Activated CD8-positive, alpha-beta T cell treated with anti-CD3 and anti-CD28 coated beads, Interleukin-2, amount 10 ng/mL, durations not matched to agents 7 days and 5 days (primary cell): ENCODE measurements at places on chromosomes 6 and 20.

DNA sequence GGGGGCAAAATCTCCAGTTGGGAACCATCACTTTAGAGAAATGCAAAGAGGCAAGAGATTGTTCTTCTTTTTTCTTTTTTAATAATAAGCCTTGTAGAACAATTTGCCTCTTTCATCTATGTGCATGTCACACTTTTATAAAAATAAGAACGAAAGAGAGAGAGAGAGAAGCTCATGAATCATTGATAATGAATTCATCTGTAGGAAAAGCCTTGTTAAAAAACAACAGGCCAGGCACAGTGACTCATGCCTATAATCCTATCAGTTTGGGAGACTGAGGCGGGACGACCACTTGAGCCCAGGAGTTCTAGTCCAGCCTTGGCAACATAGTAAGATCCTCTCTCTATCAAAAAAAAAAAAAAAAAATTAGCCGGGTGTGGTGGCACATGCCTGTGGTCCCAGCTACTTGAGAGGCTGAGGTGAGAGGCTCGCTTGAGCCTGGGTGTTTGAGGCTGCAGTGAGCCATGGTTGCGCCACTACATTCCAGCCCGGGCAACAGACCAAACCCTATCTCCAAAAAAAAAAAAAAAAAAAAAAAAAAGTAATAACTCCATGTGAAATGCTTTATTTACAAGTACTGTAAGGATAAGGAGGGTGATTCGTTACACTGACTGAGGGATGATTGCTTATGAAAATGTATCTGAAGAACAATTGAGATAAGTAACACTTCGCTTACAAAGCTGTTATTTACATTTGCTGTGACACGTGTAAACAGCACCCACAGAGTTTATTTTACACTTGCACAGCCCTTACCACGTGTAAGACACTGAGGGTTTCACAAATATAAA lies 6.0 kb downstream of the CCN5 start:
- DNase-seq = no peak
- no peaks in the 10 kb centered on the region for H3K27me3 ChIP-seq
- H3K4me3 ChIP-seq = no peak overlapping the region
- H3K4me1 ChIP-seq = peaks cover 4% of the 10 kb centered on the region
- H3K36me3 ChIP-seq = no peaks in the 10 kb centered on the region

GRCh38 chr20:16027686-16028085 lies 545.6 kb downstream of the KIF16B start:
- no peaks in the 10 kb centered on the region for H3K27me3 ChIP-seq
- H3K4me3 ChIP-seq = no peak overlapping the region
- no peak overlapping the region for H3K27ac ChIP-seq

GRCh38 chr6:168559574-168560098 lies 118.7 kb downstream of the SMOC2 start:
- H3K27ac ChIP-seq = no peak overlapping the region
- no peak for DNase-seq
- H3K27me3 ChIP-seq = no peaks in the 10 kb centered on the region
- no peaks in the 10 kb centered on the region for H3K4me1 ChIP-seq

DNA sequence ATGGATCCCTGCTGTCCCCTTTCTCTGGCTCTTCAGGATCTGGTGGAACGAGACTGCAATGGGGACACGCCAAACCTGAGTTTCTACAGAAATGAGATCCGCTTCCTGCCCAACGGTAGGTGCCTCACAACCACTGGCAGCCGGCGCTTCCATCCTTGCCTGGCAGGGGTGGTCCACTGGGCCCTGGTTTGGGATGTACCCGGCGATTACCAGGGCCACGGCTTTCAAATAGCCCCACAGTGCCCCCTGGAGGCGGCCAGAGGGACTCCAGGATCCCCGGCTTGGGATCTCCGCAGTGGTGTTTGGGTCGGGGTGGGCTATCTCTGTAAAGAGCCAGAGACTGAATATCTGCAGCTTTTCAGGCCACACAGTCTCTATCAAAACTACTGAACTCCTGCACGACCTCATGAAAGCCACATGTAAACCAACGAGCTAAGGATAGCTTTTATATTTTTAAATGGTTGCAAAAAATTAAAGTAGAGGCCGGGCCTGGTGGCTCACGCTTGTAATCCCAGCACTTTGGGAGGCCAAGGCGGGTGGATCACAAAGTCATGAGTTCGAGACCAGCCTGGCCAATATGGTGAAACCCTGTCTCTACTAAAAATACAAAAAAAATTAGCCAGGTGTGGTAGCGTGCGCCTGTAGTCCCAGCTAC lies 3.7 kb downstream of the OGFR start:
- peaks cover 31% of the 10 kb centered on the region for H3K4me1 ChIP-seq
- H3K36me3 ChIP-seq = peaks cover 30% of the 10 kb centered on the region
- H3K27ac ChIP-seq = no peak overlapping the region
- peak overlapping the region; percentile 29 for H3K4me3 ChIP-seq

DNA sequence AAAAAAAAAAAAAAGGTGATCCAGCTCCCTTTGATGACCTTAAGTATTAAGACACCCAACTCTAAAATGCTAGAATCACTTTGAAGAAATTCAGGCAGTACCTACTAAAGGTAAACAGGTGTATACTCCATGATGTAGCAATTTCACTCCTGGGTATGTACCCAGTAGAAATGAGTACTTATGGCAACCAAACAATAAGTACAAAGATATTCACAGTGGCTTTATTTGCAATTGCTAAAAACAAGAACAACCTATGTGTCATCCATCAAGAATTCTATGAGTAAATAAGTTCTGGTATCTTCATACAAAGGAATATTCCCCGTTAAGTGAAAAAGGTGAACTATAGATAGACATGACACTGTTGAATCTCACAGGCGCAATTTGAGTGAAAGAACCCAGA lies 29.4 kb downstream of the MDGA1 start:
- no peak for DNase-seq
- no peak overlapping the region for H3K4me3 ChIP-seq
- peaks cover 5% of the 10 kb centered on the region for H3K27me3 ChIP-seq
- no peaks in the 10 kb centered on the region for H3K4me1 ChIP-seq
- H3K27ac ChIP-seq = no peak overlapping the region

GRCh38 chr6:38570750-38571149 lies 69.0 kb downstream of the BTBD9 start:
- H3K4me1 ChIP-seq = peaks cover 18% of the 10 kb centered on the region
- H3K27ac ChIP-seq = no peak overlapping the region
- H3K27me3 ChIP-seq = no peaks in the 10 kb centered on the region
- no peak for DNase-seq

DNA sequence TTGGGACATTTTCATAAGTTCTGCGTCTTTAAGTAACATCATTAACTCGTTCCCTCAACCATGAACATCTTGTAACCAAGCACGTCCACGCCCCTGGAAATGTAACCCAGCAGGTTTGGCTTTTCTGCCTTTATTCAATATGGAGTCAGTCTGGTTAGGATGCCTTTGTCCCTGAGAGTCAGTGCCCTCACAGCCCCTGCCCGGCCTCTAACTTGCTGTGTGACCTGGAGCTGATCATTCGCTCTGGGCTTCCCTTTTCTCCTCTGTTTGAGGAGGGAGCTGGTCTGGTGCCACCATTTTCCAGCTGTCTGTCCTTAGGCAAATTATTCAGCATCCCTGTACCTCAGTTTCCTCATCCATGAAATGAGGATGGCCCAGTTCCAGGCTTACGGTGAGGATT lies 26.5 kb upstream of the ANGPT4 start:
- H3K27me3 ChIP-seq = peaks cover 9% of the 10 kb centered on the region
- no peak for DNase-seq
- no peaks in the 10 kb centered on the region for H3K36me3 ChIP-seq
- H3K4me3 ChIP-seq = no peak overlapping the region

GRCh38 chr20:9761476-9761875 lies 77.4 kb downstream of the PAK5 start:
- no peaks in the 10 kb centered on the region for H3K27me3 ChIP-seq
- no peak overlapping the region for H3K27ac ChIP-seq
- H3K4me3 ChIP-seq = no peak overlapping the region
- H3K36me3 ChIP-seq = no peaks in the 10 kb centered on the region
- DNase-seq = no peak

DNA sequence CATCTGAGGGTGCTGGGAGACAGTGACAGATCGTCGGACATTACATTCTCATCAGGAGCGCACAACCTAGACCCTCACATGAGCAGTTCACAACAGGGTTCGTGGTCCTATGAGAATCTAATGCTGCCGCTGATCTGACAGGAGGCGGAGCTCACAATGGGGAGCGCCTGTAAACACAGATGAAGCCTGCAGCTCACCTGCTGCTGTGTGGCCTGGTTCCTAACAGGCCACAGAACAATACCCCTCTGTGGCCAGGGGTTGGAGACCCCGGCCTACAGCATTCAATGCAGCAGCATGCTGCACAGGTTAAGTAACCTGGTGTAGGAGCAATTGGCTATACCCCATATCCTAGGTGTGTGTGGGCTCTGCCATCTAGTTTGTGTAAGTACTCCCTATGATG lies 19.5 kb downstream of the ANKRD60 start:
- no peak overlapping the region for H3K4me3 ChIP-seq
- no peak overlapping the region for H3K27ac ChIP-seq
- H3K4me1 ChIP-seq = no peaks in the 10 kb centered on the region
- no peaks in the 10 kb centered on the region for H3K36me3 ChIP-seq
- no peak for DNase-seq

GRCh38 chr20:57378107-57378506 lies 13.1 kb upstream of the RBM38 start:
- no peak for DNase-seq
- no peak overlapping the region for H3K27ac ChIP-seq
- H3K4me1 ChIP-seq = peaks cover 33% of the 10 kb centered on the region
- no peaks in the 10 kb centered on the region for H3K27me3 ChIP-seq

GRCh38 chr6:56246541-56246880 lies 869 bp downstream of the COL21A1 start:
- H3K4me1 ChIP-seq = no peaks in the 10 kb centered on the region
- no peak for DNase-seq
- no peak overlapping the region for H3K4me3 ChIP-seq
- no peak overlapping the region for H3K27ac ChIP-seq

- no peak overlapping the region for H3K27ac ChIP-seq
- H3K27me3 ChIP-seq = no peaks in the 10 kb centered on the region
- no peaks in the 10 kb centered on the region for H3K36me3 ChIP-seq
Measured at GRCh38 chr6:50925548-50925947, 106.9 kb downstream of the TFAP2B start.

DNA sequence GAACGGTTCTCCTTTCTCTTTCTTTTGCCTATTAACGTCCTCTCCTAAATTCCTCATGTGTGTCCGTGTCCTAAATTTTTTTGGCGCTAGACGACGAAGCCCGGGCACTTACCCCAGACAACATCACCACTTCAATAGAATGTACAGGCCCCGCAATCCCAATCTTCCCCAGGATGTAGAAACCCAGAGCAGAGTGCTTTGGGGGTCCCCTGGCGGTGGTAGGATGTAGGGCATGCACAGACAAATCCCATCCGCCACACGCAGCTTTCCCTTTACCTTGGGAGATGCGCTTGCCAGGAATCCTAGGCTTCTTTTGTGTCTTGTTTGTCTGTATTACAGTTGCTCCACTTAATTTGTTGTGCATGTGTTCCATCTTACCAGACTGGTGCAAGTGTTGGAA lies 417.3 kb upstream of the ARID1B start:
- no peak overlapping the region for H3K4me3 ChIP-seq
- DNase-seq = no peak
- no peaks in the 10 kb centered on the region for H3K36me3 ChIP-seq
- no peaks in the 10 kb centered on the region for H3K27me3 ChIP-seq
- no peaks in the 10 kb centered on the region for H3K4me1 ChIP-seq

DNA sequence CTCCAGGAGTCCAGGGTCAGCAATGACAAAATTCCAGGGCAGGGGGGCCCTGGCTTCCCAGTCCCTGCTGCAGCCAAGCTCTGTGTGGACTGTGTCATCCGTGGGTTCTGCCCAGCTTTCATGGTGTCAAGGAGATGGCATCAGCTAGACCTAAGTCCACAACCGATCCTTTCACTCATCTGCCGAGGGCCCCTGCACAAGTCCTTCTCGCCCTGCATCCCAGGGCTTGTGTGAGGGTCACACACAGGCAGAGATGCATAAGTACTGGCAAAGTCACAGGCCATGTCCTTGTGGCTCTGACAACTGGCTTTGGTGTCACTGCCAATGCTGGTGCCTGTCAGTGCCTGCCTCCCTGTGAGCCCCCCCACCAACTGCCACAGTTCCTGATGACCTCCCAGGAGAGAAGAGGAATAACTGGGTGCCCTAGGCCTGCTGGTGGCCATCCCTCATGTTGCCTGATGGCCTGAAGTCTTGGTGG lies 181.4 kb upstream of the CST7 start:
- peaks cover 12% of the 10 kb centered on the region for H3K27me3 ChIP-seq
- H3K4me3 ChIP-seq = no peak overlapping the region
- H3K36me3 ChIP-seq = no peaks in the 10 kb centered on the region
- no peaks in the 10 kb centered on the region for H3K4me1 ChIP-seq

DNA sequence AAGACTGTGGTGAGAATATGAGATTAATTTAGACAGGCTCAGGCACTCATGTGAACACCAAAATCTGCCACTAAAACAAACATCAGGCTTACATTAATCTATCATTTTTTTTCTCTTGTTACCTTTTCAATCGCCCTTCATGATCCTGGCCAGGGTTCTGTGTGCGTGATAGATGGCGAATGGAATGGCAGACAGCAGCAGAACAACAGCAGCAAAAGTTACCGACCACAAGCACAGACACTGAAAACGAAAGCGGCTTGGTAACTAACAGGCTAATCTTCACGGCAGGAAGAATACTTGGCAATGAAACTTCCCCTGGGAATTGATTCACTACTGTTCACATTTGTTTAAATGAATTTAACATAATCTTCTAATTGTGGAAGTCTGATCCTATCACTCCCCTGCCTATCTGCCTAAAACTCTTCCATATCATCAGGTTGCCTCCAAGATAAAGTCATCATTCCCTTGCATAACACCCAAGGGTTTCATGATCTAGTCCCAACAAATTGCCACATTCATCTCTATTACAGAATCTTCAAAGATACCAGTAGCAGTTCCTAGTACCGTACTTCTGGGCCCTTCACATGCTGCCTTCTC lies 28.7 kb downstream of the PTPRK start:
- peaks cover 3% of the 10 kb centered on the region for H3K4me1 ChIP-seq
- no peaks in the 10 kb centered on the region for H3K27me3 ChIP-seq
- no peaks in the 10 kb centered on the region for H3K36me3 ChIP-seq
- no peak for DNase-seq
- H3K27ac ChIP-seq = no peak overlapping the region
- H3K4me3 ChIP-seq = peak overlapping the region; percentile 26

GRCh38 chr6:169074526-169074925 lies 179.1 kb downstream of the THBS2 start:
- no peak overlapping the region for H3K4me3 ChIP-seq
